Thoracic aorta (tissue), 2 donors: ENCODE measurements at places on chromosomes 6 and 20. TPM values are rescaled to one million over a fixed set of nuclear protein-coding genes. Genes with fewer than 3 reads are reported as not detected.

GRCh38 chr6:10771371-10771894 lies 23.8 kb downstream of the TMEM14B start:
- no peaks in the 10 kb centered on the region for H3K36me3 ChIP-seq
- H3K27me3 ChIP-seq = no peaks in the 10 kb centered on the region
- H3K27ac ChIP-seq = no peak overlapping the region

- H3K27me3 ChIP-seq = no peaks in the 10 kb centered on the region
- no peaks in the 10 kb centered on the region for H3K4me1 ChIP-seq
- DNase-seq = no peak
- peaks cover 6% of the 10 kb centered on the region for H3K36me3 ChIP-seq
- no peak overlapping the region for H3K4me3 ChIP-seq
Measured at GRCh38 chr20:20487811-20488210, 119.9 kb downstream of the INSM1 start.

DNA sequence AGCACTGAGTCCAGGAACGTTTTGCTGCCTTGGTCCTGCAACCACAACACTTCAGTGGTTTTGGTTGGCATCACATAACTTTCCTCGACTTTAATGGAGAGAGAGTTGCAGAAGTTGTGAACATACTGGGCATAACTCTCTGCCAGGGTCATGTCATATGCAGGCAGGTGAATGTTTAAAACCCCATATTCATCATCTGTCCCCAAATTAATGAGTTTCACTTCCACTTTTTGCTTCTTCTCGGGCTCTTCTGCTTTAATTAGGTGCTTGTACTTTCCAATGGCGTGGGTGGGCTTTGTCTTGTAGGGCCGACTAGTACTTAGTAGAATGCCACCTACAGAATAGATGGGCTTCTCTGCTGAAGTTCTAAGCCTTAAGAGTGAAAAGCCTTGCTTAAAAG lies 45.2 kb upstream of the TFAP2A start:
- H3K4me3 ChIP-seq = no peak overlapping the region
- no peaks in the 10 kb centered on the region for H3K36me3 ChIP-seq
- no peak overlapping the region for H3K27ac ChIP-seq
- DNase-seq = no peak
- H3K27me3 ChIP-seq = no peaks in the 10 kb centered on the region

DNA sequence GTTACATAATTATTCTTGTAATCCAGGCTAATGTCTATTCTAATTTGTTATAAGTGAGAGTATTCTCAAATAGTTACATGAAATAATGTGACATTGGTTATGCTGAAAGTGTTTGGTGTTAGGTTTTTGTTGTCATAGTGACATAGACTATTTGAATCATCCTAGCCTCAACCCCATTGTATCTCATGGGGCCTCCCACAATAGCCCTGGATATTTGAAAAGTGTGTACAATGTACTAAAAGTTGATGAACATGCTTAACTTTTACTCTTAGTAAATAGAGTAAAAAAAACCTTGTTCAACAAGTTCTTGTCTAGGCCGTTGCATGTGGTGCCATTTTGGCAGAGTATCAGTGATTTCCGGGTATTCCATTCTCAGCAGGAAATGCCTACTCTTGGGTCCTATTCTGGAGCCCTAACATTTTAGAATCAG lies 83.0 kb downstream of the RTN4IP1 start:
- no peaks in the 10 kb centered on the region for H3K27me3 ChIP-seq
- peak overlapping the region; percentile 86 for H3K27ac ChIP-seq
- peaks cover 26% of the 10 kb centered on the region for H3K4me1 ChIP-seq
- H3K4me3 ChIP-seq = no peak overlapping the region
- H3K36me3 ChIP-seq = no peaks in the 10 kb centered on the region

GRCh38 chr6:47781732-47782131 lies at the start of gene OPN5:
Gene OPN5 (plus strand): TSS chr6:47782032. CDS start chr6:47782067, 35 bp downstream.
- DNase-seq = no peak

The DSP gene
- 5.4 TPM for total RNA-seq

The SALL4 gene
- not detected for total RNA-seq

The SYNDIG1 gene
- total RNA-seq = 5.4 TPM

The BPIFB1 gene
- not detected for total RNA-seq

The OXT gene
- not detected for total RNA-seq
